ENCODE measurements at places on chromosomes 1 and 21.

GRCh38 chr1:210525716-210526454, 197.2 kb downstream of the HHAT start:
- no peak for DNase-seq

- DNase-seq = no peak
Observed at GRCh38 chr1:212433577-212434462, 1.1 kb downstream of the NENF start.

DNA sequence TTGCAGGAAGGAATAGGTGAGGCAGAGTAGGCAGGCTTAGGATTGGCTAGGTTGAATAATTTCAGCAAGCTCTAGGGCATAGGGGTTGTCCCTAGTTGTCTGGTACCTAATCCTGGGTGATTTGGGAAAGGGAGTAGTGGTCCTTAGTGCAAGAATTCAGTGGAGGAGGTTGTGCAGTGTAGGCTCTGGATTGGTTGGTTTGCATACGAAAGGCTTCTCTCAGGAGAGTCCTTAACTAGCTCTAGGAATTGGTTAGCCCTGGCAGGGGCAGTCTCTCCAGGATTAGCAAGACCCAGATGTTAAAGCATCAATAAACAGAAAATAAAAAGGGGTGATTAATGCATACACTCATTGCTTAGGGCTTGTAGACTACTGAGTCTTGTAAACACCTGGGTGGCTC, 9.6 kb upstream of the CD101 start:
- no peak for DNase-seq

GRCh38 chr21:31258073-31258472, 86.0 kb downstream of the TIAM1 start:
- DNase-seq = no peak
